ENCODE measurements at places on chromosomes 6 and 20.

GRCh38 chr6:34589140-34589539 lies 33.0 kb upstream of the SPDEF start:
- DNase-seq: no peak

- DNase-seq: no peak
Measured at GRCh38 chr6:34328969-34329368, 63.5 kb downstream of the NUDT3 start.

GRCh38 chr6:42367353-42368011 lies 84.2 kb downstream of the TRERF1 start:
- no peak for DNase-seq

DNA sequence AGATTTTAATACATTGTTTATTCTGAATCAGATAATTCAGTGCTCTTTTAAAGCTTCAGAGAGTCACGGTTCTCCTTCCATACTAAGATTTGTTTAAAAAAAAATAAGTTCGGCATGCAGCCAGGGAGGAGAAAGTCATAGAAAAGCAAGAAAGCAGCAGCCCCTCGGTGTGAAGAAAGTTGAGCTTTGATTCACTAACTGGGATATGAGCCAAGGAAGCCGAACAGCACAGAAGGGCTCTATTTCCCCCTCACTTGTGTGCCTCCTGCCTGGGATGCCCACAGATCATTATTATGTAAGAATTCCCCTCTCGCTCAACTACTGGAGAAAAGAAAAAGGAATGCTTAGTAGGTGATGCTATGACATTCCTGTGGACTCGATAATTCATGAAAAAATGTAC lies 69.3 kb upstream of the SYNJ2 start:
- no peak for DNase-seq

- DNase-seq: no peak
Measured at GRCh38 chr6:36756786-36757185, 59.2 kb downstream of the RAB44 start.

DNA sequence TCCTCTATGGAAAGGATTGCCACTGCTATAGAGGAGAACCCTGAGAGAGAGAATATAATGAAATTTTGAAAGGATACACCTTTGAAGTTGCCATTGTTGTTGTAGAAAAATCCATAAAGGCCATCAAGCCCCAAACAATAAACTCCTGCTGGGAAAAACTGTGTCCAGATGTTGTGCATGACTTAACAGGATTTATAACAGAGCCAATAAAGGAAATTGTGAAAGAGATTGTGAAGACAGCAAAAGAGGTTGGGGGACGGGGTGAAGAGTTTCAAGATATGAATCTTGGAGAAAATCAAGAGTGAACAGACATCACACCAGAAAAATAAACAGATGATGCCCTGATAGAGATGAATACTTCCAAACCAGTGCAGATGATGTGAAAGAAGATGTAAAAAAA lies 396.4 kb downstream of the BCKDHB start:
- DNase-seq: no peak

- no peak for DNase-seq
Measured at GRCh38 chr6:49252901-49253300, 210.2 kb downstream of the MMUT start.

DNA sequence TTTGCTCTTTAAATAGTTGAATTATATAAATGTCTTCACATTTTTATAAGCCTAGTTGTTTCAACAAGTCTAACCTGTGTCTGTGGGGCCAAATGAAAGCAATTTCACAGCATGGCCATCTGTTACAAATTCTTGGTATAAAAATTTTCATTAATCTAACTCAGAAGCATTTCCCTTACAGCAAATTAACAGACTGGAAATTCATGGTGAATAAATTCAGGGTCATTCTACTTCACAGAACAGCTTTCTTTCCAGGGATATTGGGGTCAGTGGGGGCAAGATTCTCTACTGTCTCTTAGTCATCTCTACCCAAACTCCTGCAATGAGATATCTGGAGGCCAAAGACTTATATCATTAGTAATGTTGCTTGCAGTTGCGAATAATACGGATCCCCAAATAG lies 352.1 kb downstream of the MMUT start:
- no peak for DNase-seq

Data from left renal pelvis (tissue), 4 donors.